Cerebellum (tissue), 4 donors: ENCODE measurements at places on chromosomes 2 and 18. TPM values are rescaled to one million over a fixed set of nuclear protein-coding genes. Genes with fewer than 3 reads are reported as not detected.

G6PC2 gene
- not detected for total RNA-seq

SRD5A2 gene
- total RNA-seq, result 0.18 TPM

IL36B gene
- total RNA-seq, result not detected

SFTPB gene
- 1.7 TPM for total RNA-seq

KCNF1 gene
- 5.6 TPM for total RNA-seq

IL36A gene
- not detected for total RNA-seq

SDC1 gene
- 26.0 TPM for total RNA-seq

SEPTIN10 gene
- total RNA-seq, result 46.1 TPM

RGPD4 gene
- total RNA-seq, result not detected

RGPD3 gene
- total RNA-seq, result 0.82 TPM

TRABD2A gene
- total RNA-seq, result 1.4 TPM

GRCh38 chr18:38957736-38958135, 1392.1 kb upstream of the CELF4 start:
- no peak for DNase-seq

- peak; percentile 21 for DNase-seq
Observed at GRCh38 chr2:159982842-159983785, 79.3 kb downstream of the PLA2R1 start.

GRCh38 chr2:239506101-239506857, 105.5 kb upstream of the HDAC4 start:
- no peak for DNase-seq

GRCh38 chr2:131050896-131051295, 42.4 kb downstream of the FAM168B start:
- DNase-seq, result no peak

DNA sequence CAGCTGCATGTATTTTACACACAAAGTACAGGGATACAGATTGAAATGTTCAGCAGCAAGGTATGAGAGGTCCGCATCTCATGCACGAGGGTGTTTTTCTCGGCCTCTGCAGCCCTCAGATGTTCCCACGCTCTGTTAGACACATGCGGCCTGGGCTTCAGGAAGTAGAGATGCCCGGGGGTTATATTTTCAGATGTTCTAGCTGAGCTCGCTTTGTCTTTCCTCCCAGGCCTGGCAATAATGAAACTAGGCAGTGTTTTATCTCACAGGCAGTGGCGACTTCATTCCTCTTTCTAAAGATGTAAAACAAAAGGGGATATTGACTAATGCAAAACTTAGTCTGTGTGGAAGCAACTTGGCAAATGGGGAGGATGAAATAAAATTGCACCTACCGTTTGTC, 190.7 kb downstream of the GBX2 start:
- DNase-seq, result no peak

DNA sequence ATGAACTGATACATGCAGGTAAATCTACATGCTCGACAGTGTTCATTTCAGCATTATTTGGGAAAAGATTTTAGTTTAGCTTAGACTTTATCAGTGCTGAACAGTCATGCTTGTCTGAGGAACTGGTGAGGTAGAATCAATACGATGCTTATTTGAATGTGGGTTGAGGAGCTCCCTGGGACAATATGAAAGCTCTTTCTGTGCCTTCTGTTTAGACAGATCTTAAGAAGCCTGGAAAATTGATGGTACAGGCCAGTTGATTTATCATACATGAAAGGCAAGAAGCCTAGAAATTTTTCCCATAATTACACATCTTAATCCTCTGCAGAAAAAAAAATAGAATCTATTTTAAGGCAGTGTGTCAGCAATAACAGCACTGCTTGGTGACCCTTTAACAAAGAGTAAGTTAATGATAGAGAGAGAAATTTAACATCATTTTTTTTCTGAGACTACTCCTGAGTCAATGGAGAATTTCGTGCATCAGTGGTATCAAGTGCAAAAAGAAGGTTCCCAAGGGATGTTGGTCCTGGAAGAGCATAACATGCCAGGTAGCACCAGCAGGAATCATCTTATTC, 252.2 kb upstream of the CDH20 start:
- no peak for DNase-seq

DNA sequence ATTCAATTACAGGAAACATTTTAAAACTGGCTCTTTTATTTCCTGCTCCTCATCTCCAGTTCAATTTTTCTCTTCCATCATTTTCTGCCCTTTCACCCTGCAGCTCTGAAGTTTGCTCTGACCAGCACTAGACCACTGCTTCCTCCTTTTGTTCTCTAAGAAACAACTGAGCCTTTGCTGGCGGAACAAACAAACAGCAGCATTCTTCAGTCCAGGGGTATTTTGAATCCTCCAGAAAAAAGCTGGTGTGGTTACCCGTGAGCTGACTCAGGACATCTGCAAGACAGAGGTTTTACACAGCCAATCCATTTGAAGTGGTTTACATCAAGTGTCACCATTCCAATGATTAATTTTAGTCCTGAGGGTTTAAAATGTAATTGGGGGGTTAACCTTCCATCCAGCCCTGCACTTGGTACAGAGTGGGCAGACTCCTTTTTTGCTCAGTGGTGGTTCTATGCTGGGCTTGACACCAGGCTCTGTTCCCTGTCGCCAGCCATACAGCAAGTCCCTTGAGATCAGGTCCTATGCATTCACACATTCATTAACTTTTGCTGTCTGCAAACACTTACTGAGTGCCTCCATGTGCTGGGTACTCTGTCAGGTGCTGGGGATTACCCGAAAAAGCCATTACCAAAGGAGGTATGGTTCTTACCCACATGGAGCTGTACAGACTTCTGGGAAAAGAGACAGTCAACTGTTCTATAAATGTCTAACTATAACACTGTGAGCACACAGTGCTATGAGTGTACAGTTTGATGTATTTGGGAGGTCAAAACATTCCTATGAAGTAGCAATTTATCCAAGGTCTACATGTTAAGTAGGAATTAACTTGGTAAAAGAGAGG, 909.4 kb upstream of the GYPC start:
- no peak for DNase-seq

DNA sequence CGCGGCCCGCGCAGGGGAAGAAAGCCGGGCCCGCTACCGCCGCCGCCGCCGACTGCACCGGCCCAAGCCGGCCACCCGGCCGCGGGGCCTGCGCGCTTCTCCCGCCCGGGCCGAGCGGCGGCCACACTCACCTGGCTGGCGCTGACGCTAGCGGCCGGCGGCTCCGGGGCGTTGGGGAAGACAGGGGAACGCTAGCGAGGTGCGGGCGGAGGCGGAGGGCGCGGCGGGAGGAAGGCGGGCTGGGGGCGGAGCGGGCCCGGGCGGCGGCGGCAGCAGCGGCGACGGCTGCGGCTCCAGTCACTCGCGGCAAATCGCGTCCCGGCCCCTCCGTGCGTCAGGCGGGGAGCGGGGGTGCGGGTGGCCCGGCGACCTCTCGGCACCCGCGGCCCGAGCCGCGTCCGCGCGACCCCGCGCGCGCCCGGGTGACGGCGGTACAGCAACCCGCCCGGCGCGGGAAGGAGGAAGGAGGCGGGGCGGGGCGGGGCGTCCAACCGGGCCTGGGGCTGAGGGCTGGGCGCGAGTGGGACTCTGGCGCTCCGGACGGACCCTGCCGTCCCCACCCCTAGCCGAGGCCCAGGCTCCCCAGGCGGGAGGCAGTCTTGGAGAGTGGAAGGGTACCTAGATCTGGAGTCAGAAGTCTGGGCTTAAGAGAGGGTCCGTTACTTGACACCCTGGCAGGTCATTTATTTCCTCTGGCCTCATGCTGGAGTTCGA, at the start of gene SESTD1:
Gene SESTD1, minus strand, starts transcription at position 465 of the 714 bp plus-strand sequence. CDS start 72,991 bp downstream, outside the sequence.
- DNase-seq, result peak; percentile 68

DNA sequence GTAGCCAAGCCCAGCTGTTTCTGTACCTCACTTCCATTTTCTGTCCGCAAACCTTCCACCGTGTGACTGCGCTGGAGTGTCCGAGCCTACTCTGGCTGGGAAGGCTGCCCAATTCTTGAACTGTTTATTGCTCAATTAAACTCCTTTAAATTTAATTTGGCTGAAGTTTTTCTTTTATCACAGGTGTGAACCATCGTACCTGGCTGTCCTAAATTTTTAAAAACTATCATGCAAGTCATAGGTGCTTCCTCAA, 6.2 kb upstream of the RNU2-63P start:
- DNase-seq, result no peak

DNA sequence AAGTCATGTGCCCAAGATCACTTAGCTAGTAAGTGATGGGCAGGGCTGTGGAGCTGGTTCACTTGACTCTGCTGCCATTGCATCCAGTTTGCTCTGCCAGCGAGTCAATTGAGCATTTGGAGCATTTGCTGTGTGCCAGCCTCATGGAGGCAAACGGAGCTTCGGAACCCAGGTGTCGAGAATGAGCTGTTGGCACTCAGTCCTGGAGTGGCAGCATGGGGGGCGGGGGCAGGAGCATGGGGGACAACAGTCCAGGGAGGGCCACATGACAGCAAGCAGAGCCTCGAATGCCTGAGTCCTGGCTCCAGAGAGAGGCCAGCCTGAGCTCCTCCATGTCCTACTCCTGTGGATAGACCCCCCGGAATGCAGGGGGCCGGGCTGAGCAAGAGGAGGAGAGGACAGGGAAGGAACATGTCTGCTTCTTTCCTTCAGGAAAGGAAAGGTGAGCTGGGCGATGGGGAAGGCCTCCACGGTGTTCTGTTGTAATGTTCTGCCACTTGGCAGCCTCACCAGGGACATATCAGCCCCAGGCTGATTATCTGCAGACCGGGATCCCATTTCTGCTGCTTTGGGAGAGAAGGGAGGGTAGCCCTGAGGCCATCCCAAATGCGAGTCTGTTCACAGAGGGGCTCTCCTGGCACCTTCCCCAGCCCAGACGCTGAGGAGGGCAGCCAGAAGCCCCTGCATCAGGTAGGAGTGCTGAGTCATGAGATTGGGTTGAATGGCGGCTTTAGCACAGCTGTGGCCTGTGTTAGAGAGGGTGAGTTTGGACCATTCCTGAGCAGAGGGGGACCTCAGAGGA, 59.6 kb downstream of the HPCAL1 start:
- DNase-seq, result peak; percentile 70

GRCh38 chr2:191929288-191929687, 82.4 kb upstream of the CAVIN2 start:
- no peak for DNase-seq

- DNase-seq, result no peak
Observed at GRCh38 chr2:204272089-204272488, 273.2 kb upstream of the PARD3B start.

- no peak for DNase-seq
Observed at GRCh38 chr2:160394153-160394552, 99.5 kb downstream of the RBMS1 start.

GRCh38 chr2:51505533-51505932, 473.6 kb upstream of the NRXN1 start:
- DNase-seq, result no peak
